ENCODE measurements at places on chromosomes 2 and 18. TPM values are rescaled to one million over a fixed set of nuclear protein-coding genes. Genes with fewer than 3 reads are reported as not detected.
A peak's percentile ranks its signal among the peaks of the same experiment; 100 is the strongest.

NPAS2 gene
- 47.4 TPM for total RNA-seq

GRCh38 chr2:149661844-149662243 is 74.3 kb upstream of the MMADHC start:
- DNase-seq = peak; percentile 33

- DNase-seq = no peak
Observed at GRCh38 chr18:60153376-60153775, 219.2 kb downstream of the MC4R start.

CDCA7 gene
- 0.86 TPM for total RNA-seq

- no peak for DNase-seq
Observed at GRCh38 chr2:37894601-37895000, 30.5 kb upstream of the RMDN2 start.
